DMS53 (cell line): ENCODE measurements at places on chromosomes 2 and 18.

DNA sequence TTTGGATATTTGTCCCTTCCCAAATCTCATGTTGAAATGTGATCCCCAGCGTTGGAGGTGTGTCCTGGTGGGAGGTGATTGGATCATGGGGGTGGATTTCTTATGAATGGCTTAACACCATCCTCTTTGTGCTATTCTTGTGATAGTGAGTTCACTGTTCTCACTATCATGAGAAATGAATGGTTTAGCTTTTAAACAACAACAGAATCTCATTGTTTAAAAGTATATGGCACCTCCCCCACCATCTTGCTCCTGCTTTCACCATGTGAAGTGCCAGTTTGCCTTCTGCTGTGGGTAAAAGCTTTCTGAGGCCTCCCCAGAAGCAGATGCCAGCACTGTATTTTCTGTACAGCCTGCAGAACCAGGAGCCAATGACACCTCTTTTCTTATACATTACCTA lies 38.1 kb downstream of the KIAA1328 start:
- no peak for DNase-seq

GRCh38 chr18:38923126-38923525 lies 1357.5 kb upstream of the CELF4 start:
- peak; percentile 83 for DNase-seq

DNA sequence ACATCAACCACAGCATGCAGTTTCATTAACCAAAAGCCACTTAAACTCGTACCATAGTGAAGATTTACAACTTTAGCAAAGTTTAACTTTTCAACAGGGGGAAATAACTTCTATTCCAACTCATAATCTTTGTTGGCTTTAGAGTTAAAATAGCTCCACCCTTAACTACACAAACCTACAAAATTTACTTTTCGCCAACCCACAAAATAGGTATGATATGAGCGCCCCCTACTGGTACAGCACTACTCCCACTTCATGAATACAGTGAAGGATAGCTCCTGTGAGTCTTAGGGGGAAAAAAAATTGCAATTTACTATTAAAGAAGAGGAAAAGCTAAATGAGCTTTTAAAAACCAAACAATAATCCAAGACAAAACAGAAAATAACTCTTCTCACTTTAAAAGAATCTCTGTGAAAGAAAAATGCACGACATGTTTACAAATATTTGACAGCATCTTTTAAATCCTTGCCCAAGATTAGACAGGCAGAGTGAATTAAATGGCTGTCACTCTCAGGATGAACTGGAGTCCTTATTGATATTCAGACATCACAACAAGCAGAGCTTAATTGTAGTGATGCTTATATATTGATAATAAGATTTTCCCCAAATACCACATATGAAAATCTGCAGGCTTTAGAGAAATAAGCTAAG lies 32.2 kb downstream of the TMEFF2 start:
- peak; percentile 82 for DNase-seq

DNA sequence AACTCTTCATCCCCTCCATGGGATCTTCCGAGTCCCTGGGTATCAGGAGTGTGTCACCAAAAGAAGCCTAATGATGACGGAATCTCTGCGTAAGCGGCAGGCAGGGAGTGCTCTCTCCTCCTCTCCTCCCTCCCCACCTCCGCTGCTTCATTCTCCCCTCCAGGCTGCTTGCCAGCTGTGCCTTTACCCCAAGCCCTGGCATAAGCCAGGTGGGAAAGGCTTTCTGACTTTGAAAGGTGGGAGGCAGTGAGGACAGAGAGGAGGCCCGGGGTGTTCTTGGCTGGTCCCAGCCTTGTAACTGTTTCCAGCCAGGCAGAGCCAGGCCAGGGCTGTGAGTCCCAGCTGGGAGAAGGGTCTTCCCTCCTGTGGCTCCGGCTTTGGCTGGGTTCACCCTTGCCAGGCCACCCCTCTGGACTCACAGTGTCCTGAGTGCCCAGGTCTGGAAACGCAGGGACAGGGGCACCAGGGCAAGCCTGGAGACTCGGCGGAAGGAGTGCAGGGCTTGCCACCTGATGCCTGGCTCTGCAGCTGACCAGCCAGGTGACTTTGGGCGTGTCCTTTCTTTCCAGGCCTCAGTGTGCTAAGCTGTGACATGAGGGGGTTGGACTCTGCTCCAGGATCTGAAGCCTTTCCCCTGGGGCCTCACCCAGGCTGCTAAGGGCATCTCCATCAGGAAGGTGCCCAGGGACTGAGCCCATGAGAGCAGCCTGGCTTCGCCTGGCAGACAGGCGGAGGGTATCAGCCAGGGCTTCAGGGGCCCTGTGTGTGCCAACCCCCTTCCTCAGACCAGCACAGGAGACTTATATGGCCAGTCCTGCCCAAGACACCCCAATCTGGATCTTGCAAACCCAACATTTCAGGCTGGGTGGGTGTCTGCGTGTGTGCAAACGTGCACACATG lies 32.7 kb upstream of the HPCAL1 start:
- no peak for DNase-seq

- no peak for DNase-seq
These were observed 171.8 kb downstream of the GBX2 start for GRCh38 chr2:235996419-235996818.

- no peak for DNase-seq
These were observed 118.2 kb upstream of the IL1R2 start for GRCh38 chr2:101873543-101873942.

- DNase-seq, result no peak
These were observed 268.4 kb downstream of the IRS1 start for GRCh38 chr2:226531061-226531810.

GRCh38 chr2:112310906-112311305 lies 35.5 kb downstream of the ZC3H6 start:
- no peak for DNase-seq

DNA sequence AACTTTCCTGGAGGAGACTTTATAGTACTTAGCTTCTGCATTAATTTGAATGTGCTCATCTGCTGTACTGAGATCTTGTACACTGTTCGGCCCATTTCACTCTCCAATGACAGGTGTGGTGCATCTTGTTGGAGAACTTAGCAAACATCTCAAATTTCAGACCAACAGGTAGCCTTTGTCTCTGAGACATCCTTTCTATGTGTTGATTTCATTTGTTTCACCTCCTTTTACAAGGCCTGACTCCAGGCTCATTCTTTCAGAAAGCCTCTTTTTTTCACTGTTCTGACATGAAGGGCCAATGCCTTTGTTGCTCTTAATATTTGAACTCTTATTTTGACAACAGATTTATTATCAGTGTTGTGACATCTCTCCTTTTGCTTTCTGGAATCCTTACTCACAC lies 271.8 kb upstream of the FANCL start:
- peak; percentile 79 for DNase-seq

DNA sequence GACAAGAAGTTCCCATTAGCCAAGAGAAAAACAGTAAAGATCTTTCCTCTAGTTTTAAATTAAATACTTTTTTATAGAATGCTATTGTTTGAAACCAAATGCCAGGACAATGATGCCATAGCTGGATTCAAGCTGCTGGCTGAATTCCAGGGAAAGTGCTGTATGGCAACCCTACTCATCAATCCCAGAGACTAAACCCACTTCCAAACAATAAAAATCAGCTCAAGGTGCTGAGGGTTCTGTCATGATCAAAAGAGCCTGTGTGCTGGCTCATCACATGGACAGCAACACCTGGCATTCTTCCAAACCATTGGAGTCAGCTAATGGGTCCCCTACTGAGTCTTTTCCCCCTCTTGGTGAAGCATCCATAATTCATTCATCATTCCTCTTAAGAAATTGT lies 53.7 kb upstream of the PARD3B start:
- peak; percentile 26 for DNase-seq

DNA sequence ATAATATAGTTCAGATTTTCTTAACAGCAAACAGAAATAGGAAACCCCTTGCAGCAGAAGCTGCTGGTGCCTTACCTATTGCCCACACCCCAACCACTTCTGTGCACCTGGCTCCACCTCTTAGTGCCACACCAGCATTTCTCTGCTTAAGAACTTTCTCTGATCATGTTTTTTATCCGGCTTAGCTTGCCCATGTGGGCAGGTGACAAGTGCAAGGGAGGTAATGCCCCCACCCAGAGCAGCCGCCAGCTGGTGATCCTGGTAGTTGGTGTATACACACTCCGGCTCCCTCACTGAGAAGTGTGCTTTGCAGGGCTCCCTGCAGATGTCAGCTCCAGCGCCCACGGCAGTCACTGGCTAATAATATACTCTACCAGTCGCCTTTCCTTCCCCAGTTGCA lies 126.3 kb downstream of the ALPK2 start:
- no peak for DNase-seq

DNA sequence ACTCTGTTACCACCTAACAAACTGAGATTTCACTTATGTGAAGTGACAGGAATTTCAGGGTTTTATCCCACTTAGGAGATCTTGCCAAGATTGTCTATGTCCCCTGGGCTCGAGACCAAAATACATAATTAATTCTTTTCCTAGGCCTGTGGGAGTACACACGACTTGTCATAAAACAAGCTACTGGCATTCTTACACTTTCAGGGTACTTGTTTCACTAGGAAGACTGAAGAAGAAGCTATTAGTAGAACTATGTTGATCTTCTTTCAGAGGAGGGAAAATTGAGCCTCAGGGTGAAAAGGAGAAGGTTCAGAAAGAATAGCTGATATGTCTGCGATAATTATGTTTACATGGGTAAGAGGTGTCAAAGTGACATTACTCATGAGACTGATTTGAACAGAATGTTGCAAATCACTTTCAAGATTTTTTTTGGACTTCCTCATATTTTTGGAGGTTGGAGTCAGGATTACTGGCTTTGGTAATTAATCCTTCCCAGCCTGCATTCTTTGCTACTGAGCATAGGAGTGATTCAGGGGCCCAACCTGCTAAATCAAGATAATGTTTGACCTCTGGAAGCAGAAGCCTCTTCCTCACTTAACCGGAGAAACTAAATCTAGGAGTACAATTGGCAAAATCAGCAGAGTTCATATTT lies 240.0 kb upstream of the NT5C1B start:
- DNase-seq, result no peak

GRCh38 chr2:148622366-148622765 lies 22.2 kb upstream of the EPC2 start:
- no peak for DNase-seq

DNA sequence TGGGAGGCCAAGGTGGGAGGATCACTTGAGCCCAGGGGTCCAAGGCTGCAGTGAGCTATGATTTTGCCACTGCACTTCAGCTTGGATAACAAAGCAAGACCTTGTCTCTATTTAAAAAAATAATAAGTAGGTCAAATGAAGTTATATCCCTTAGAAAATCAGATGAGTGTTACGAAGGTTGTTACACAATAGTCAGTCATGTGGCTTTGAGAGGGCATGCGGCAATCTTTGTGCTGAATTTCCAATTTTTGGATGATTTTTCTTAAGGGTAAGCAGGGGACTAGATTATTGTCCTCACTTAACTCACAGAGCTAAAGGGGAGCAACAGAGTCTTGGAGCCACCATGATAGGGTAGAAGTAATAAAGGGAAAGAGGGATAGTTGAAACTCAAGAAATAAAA lies 71.8 kb downstream of the B3GNT2 start:
- DNase-seq, result no peak

DNA sequence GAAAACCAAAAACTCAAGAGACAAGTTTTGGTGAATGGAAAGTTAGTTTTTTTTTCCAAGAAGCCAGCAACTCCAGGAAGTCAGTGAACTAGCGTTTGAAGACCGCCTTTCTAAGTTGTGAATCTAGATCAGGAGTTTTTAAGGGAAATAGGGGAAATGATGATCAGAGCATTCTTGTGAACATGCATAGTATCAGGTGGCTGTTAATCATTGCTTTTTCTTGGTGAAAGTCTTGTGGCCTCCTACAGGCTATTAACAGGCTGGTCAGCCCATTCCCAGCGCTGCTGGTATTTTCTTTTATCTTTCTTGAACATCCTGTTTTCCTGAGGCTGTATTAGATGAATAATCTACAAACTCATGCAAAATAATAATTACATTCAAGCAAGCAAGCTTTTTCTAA lies 155.8 kb downstream of the PTPRM start:
- DNase-seq, result no peak

DNA sequence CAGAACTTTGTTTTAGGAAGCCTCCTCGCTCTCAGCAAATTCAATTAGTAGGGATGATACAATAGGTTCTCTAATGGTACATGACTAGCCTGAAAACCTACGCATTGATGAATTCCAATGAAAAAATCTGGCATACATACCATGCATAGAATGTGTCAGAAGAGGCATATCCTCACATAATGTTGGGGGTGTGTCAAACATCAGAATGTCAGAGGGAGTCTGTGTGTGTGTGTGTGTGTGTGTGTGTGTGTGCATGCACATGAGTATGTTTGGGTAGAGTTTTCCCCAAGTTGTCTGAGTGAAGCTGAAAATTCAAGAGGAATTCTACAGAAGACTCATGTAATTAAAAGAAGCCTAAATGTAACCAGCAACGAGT lies 78.5 kb downstream of the FIGN start:
- no peak for DNase-seq

GRCh38 chr2:202410092-202410491 lies 34.0 kb downstream of the BMPR2 start:
- DNase-seq, result no peak

GRCh38 chr2:200677721-200678532 lies 92.1 kb downstream of the AOX1 start:
- no peak for DNase-seq

DNA sequence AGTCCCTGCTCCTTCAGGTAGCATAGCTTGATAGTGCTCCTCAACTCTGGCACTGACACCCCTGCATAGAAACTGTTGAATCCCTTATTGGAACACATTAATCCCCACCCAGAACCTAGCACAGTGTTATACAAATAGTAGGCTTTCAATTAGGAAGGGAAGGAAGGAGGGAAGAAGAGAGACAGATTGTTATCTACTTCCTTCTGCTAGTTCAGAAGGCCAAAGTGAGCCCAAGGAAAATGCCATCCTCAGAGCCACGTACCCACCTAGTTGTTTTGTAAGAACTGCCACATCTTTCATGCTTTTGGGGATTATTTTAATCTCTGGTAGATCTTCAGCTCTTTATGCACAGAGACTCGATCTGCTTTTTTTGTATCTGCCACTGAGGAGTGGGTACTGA lies 75.1 kb downstream of the CLHC1 start:
- DNase-seq, result no peak

DNA sequence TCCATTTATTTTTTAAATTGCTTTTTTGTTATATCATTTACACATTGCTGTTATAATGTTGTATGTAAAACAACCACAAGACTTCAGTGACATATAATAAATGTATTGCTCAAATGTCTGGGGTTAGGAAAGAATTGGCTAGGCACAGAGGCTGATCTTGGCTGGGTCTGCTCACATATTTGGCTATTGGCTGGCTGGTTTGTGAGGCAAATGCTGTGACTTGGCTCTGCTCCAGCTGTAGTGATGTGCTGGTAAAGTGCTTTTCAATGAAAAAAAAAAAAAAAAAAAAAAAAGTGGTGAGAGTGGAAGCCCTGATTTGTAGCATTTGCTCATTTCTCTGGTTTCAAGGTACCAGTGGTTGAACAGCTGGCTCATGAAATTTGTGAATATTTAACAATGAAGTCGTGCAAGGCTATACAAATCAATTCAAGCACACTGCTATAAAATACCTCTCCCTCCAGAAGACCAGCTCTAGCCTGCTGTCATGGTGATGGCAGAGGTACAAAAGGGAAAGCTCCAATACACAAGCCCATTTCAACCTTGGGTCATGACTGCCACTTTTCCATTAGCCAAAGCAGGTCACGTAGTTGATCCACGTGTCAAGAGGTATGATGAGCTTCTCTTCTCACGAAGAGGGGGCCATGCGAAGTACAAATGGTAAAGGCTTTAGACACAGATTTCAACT lies 43.7 kb upstream of the RIT2 start:
- DNase-seq, result peak; percentile 16

GRCh38 chr2:10971161-10971887 lies 59.6 kb downstream of the KCNF1 start:
- no peak for DNase-seq

- peak; percentile 43 for DNase-seq
These were observed 67.7 kb downstream of the CLIP4 start for GRCh38 chr2:29182920-29183319.

- DNase-seq, result no peak
These were observed 62.4 kb downstream of the ANKRD62 start for GRCh38 chr18:12155996-12156395.
